Right renal pelvis (tissue), 4 donors: ENCODE measurements at places on chromosomes 3 and 15. TPM values are rescaled to one million over a fixed set of nuclear protein-coding genes. Genes with fewer than 3 reads are reported as not detected.

CCR3 gene
- polyA plus RNA-seq, result not detected

BNC1 gene
- 0.21 TPM for polyA plus RNA-seq

PLSCR2 gene
- 0.61 TPM for polyA plus RNA-seq

MASP1 gene
- 6.8 TPM for polyA plus RNA-seq

ZBBX gene
- 5.0 TPM for polyA plus RNA-seq

VIPR1 gene
- 2.1 TPM for polyA plus RNA-seq

MAP6D1 gene
- 1.6 TPM for polyA plus RNA-seq
